Posterior vena cava (tissue), 2 donors: ENCODE measurements at places on chromosomes 2 and 18. TPM values are rescaled to one million over a fixed set of nuclear protein-coding genes. Genes with fewer than 3 reads are reported as not detected.

TMEM150A gene
- 18.3 TPM for total RNA-seq

MEIS1 gene
- 63.4 TPM for total RNA-seq

KIF1A gene
- 0.37 TPM for total RNA-seq

ANKRD62 gene
- 0.05 TPM for total RNA-seq

COLEC11 gene
- total RNA-seq, result 0.71 TPM

SULT1C4 gene
- 2.8 TPM for total RNA-seq

MAPK4 gene
- total RNA-seq, result 8.7 TPM

CGREF1 gene
- total RNA-seq, result 25.8 TPM

DLGAP1 gene
- 0.05 TPM for total RNA-seq

GRCh38 chr18:76490670-76491472 lies 4.2 kb downstream of the ZNF516 start:
- DNase-seq, result peak; percentile 80

GRCh38 chr18:48885266-48885923 lies 65.4 kb downstream of the SMAD7 start:
- no peak for DNase-seq

DNA sequence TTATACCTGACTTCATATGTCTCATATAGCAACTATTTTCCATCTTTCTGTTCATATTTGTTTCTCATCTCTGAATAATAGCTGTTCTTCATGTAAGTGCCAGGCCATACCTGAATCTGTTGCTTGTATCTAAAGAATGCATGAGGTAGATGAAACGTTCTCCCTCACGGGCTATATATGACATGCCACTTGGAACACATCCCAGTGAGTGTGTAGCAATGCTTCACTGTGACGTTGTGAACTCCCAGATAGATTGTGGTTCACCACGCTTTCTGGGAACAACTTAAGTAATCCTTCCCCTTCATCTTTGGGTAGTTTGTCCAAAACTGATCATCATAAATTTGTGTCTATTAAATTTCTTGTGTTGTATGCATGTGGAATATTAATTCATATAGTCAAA lies 60.1 kb downstream of the RDH14 start:
- no peak for DNase-seq

- no peak for DNase-seq
Observed at GRCh38 chr18:54830260-54830659, 2.0 kb downstream of the RAB27B start.

- no peak for DNase-seq
Observed at GRCh38 chr2:82013641-82014040, 1709.1 kb upstream of the LRRTM1 start.

DNA sequence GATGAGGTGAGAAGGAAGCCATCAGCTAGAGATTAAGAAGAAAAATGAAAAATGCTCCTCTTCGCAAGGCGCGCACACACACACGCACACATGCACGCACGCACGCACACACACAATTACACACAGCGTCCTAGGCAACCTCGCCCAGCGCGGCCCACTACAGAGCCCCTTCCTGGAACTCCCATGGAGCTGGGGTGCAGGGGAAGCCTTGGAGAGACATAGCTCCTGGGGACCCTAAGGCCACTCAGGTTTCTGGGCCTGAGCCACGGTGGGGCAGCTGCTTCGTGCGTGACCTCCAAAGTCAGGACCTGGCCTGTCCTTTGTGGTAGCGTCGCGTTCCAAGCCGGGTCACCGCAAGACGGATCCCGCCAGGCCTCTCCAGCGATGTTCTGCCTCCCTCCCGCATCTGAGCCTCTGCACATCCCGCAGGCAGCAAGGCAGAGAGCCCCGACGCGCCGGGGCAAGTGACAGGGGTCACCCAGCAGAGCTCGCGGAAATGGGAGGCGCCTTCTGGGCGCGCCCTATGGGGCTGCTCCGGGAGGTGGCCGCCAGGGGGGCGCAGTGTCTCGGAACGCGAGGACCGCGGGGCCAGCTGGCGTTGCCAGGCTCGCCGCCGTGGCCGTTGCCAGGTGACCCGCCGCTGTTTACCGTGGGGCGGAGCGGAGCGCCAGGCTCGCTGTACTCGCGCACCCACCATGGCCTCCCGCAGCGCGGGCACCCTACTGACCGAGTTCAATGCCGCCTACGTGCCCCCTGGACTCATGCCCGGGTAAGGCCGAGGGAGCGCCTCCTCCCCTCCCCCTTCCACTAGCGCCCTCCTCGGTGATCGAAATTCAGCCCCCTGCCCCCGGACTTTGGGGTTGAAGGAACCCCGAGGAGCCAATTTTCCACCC lies 79.0 kb downstream of the CIB4 start:
- peak; percentile 85 for DNase-seq

- no peak for DNase-seq
Observed at GRCh38 chr2:240502430-240503121, 55.2 kb downstream of the ANKMY1 start.

DNA sequence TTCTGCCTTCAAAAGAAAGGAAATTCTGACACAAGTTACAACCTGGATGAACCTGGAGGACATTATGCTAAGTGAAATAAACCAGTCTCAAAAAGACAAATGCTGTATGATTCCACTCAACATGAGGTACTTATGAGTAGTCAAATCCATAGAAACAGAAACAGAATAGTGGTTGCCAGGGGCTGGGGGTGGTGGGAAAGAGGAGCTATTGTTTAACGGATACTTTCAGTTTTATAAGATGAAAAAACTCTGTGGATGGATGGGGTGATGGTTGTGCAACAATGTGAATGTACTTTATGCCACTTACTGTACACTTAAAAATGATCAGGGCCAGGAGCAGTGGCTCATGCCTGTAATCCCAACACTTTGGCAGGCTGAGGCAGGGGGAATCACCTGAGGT lies 15.4 kb downstream of the SLC35F5 start:
- DNase-seq, result no peak

DNA sequence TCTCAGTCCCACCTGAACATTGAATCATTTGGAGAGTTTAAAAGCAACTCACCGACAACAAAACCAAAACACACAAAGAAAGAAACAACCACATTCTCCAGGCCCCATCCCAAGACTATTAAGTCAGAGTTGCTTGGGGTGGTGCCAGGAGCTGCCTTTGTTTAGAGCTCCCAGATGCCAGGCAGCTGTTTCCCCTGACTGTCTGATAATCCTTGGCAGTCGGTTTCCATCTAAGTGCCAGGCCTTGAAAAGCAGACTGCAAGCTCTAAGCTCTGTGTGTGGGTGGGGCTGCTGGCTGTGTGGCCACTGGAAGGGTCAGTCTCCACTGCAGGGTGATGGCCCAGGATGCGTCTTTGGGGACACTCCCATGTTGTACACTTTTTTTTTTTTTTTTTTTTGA lies 255.3 kb upstream of the AGAP1 start:
- DNase-seq, result no peak

- DNase-seq, result peak; percentile 84
Observed at GRCh38 chr2:173355132-173355865, 627 bp downstream of the CDCA7 start.

GRCh38 chr2:120596191-120596811 lies 139.4 kb upstream of the GLI2 start:
- peak; percentile 76 for DNase-seq

GRCh38 chr2:239887604-239888003 lies 137.5 kb downstream of the NDUFA10 start:
- DNase-seq, result no peak

GRCh38 chr2:46164529-46165301 lies 132.5 kb upstream of the EPAS1 start:
- DNase-seq, result peak; percentile 92

DNA sequence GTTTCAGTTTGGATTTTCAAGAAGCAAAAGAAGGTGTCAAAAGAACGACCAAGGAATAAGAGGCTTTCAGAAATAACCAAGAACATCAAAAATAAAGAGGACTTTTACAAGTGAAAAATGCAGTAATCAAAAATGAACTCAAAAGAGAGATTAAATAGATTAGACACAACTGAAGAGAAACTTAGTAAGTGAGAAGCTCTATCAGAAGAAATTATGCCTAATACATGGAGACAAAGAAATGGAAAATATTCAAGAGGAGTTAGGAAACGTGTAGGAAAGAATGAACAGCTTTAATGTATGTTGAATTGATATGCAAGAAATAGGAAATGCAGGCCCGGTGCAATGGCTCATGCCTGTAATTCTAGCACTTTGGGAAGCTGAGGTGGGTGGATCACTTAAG lies 145.8 kb downstream of the ACOXL start:
- DNase-seq, result no peak

DNA sequence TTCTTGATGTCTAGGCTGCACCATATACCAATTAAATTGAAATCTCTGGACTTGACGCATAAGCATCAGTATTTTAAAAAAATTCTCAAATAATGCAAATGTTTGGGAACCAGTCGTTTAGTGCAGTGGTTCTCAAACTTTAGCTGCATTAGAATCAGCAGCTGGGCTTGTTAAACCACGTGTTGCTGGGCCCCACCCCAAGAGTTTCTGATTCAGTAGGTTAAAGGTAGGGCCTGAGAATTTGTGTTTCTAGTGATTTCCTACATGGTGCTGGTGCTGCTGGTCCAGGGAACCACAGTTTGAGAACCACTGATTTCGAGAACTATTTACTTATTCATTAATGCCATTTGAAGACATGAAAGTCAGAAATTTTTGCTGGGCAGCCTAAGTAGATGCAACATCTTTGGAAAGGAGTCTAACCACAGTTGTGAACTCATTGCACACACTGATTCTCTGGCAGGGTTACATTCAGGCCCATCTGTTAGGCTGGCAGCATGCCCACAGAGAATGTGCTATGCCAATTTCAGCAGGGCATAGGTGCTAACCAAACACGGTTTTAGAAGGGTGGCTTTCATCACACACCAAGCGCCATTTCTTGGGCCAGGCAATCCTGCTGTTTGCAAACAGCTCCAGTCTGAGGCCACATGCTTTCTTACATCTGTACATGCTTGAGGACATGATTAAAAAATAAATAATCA lies 26.4 kb upstream of the ATP5MC3 start:
- no peak for DNase-seq

- no peak for DNase-seq
Observed at GRCh38 chr18:2396162-2396505, 175.2 kb downstream of the METTL4 start.

DNA sequence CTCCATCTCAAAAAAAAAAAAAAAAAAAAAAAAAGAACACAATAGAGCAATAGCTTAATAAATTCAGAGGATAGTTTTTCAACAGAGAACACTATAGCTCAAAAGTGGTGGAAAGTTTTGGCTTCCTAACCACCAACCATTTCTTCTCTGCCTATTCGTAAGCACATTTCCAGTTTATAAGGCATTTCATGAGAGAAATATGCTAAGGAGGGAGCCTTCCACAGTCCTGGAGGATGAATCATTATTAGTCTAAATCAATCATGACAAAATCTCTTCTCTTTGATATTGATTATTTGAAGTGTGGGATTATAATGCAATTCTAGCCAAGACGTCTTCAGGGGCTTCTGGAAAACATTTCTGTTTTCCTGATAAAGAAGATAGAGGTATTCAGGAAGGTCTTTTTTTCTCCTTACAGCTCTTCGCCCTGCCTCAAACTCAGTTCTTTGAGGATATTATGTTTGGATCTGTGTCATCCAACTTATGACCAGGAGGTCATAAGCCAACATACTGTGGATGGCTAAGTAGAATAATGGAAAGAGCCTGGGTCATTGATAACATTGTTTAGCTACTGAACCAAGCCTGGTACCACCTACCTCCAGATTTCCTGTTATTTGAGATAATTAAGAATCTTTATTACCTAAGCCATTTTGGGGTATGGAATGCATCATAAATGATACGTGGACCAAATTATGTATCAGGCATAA lies 207.3 kb downstream of the TRIB2 start:
- no peak for DNase-seq

DNA sequence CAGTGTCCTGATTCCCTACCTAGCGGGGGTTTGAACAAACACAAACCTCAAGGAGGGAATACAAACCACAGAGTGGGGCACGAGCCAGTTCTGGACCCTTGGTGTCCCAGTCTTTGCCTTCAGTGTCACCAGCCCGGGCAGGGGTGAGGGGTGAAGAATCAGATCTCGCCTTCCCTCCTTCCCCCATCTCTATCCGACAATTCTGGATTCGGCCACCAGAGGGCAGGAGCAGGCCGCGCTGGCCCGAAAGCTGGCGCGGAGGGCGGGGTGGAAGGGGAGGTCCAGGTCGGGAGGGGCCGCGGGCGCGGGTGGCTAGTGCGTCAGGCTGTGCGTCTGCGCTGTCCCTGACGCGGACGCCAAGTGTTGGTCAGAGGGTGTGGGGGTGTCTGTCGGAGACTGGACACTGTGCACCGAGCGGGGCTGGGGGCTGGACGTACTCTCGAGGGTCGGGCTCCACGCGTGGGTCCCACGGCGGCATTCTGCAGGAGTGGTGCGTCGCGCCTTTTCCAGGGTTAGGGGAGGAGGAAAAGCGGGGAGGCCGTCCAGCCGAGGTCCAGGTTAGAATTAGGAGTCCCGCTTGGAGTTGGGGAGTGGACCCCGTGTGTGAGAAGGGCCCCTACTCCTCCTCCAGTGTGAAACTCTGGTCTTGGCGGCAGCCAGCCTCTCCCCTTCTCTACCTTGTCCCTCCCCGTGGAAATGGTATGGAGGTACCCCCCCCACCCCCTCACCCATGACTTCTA lies 2.9 kb upstream of the CRYBA2 start:
- DNase-seq, result peak; percentile 96

GRCh38 chr18:12640881-12641200 lies 17.1 kb downstream of the SPIRE1 start:
- no peak for DNase-seq

DNA sequence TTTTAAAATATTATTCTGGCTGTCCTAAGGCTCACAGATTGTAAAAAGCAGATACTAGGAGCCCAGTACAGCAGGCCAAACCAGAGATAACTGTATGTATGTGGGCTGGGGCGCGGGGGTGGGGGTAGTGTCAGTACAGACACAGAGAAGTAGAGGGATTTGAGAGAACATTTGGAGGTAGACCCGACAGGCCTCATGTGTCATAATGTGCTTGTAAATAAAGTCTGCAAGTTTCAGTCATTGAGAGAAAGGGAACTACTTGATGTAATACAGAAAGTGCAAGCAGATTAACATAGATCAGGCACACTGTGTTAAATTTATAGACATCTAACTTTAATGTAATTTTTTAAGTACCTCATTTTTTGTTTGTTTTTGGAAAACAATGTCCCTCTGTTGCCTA lies 7.4 kb upstream of the POLI start:
- no peak for DNase-seq

- no peak for DNase-seq
Observed at GRCh38 chr2:134167015-134167414, 86.9 kb upstream of the MGAT5 start.
